ENCODE measurements at places on chromosomes 1 and 21.
A peak's percentile ranks its signal among the peaks of the same experiment; 100 is the strongest.

- DNase-seq = peak; percentile 62
Measured at GRCh38 chr1:197422993-197423392, 154.9 kb downstream of the CRB1 start.

DNA sequence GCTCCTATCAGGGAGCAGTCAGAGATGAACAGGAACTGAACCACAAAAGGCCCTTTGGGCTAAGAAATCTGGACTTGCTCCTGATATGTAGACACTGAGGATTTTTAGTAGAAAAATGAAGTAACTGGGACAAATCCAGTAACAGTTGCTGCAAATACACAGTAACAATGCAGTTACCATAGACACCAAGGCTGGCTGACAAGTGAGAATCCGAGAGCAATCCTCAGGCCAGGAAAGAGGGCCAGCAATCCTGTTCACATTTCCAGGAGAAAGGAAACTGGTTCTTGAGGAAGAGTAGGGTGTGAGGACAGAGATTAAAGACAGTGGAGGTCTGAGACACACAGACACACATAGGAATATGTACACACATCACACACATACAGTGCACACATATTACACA is 9.3 kb upstream of the LORICRIN start:
- DNase-seq = no peak

- no peak for DNase-seq
Measured at GRCh38 chr1:213891989-213892902, 95.5 kb upstream of the PROX1 start.

DNA sequence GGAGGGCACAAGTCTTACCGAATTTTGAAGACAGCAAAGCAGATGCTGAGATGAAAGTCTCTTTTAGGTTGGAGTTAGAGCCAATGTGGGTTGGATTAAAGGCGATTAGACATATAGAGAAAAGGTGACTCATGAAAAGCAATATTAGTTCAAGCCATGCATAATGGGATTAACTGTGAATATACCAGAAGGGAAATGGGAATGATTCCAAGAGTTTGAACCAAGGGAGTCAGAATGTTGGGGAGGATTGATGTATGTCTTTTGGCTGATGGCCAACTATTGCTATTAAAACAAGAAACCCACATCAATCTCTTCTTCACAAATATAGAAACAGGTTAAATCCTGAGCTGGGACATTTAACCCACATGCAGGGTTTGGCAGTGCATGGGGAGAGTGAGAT is 1.2 kb downstream of the HMGCS2 start:
- DNase-seq = no peak

GRCh38 chr21:45421071-45421845 is 16.3 kb downstream of the COL18A1 start:
- DNase-seq = no peak

GRCh38 chr1:230632273-230632873 is 9.9 kb upstream of the COG2 start:
- peak; percentile 38 for DNase-seq

All from fibroblast of pulmonary artery (primary cell).